GM12865 (cell line): ENCODE measurements at places on chromosomes 2 and 18.
A peak's percentile ranks its signal among the peaks of the same experiment; 100 is the strongest.

DNA sequence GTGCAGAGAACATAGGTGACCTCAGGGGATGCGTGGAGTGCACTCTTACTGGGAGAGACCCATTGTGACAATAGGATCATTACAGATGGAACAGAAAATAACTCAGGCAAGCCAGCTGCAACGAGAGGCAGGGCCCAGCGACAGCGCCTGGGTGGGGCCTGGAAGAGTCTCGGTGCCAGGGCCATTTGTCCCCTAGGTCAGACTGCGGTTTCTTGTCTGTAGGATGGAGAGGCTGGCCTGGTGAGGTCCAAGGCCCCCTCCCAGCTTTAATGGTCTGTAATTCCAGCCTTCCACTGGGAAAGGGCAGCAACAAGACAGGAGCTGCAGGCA, 208.6 kb upstream of the APCDD1 start:
- DNase-seq: no peak

DNA sequence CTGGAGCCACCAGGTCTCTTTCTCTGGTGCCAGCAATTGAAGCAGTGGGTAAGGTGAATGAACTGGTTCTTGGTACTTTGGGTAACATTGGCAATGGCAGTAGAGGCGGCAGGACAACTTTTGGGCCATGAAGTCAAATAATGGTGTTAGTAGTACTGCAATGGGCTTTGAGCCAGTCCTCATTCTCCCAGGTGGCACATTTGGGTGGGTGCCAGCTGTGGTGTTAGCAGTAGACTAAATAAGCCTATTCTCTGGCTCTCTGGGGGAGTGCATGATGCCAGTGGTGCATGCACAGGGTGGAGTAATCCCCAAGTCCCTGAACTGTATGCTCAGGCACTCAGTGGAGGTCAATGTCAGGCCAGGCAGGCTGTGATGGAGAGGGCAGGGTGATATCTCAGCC, 120.2 kb upstream of the LRRTM4 start:
- DNase-seq: no peak

- DNase-seq: no peak
These were observed 327.1 kb downstream of the NCKAP5 start for GRCh38 chr2:133241224-133241571.

- no peak for DNase-seq
These were observed 168.1 kb upstream of the HS6ST1 start for GRCh38 chr2:128486640-128487375.

DNA sequence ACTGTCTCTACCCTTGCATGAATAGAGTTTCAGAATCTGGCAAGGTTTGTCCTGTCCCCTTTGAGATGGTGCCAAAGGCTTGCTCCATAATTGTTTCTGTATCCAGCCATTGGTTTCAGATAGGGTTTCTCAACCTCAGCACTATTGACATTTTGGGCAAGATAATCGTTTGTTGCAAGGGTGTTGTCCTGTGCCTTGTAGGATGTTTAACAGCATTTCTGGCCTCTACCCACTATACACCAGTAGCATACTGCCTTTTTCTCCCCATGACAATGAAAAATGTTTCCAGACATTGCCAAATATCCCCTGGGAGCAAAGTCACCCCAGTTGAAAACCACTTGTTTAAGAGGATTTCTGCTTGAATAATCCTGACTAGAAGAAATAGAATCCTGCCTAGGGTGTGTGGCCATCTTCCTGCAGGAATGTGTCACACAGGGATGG, 126.8 kb downstream of the CDC42EP3 start:
- peak; percentile 41 for DNase-seq
